Heart left ventricle (tissue), 16 donors: ENCODE measurements at places on chromosomes 7 and 10. TPM values are rescaled to one million over a fixed set of nuclear protein-coding genes. Genes with fewer than 3 reads are reported as not detected.

GRCh38 chr7:149196705-149197171 is 1.4 kb downstream of the ZNF282 start:
- no peak for DNase-seq

Gene H2BK1
- total RNA-seq: not detected

- DNase-seq: no peak
These were observed 7.0 kb upstream of the PALS2 start for GRCh38 chr7:24566274-24566673.

GRCh38 chr7:92904244-92905131 is 68.1 kb upstream of the CDK6 start:
- no peak for DNase-seq

Gene OR13A1
- not detected for total RNA-seq

- no peak for DNase-seq
These were observed 67.1 kb downstream of the LSMEM1 start for GRCh38 chr7:112547916-112548315.
